T follicular helper cell (primary cell): ENCODE measurements at places on chromosomes 4 and X.
A peak's percentile ranks its signal among the peaks of the same experiment; 100 is the strongest.

GRCh38 chrX:12978205-12979025 is 3.5 kb downstream of the TMSB4X start:
- peak; percentile 61 for DNase-seq

GRCh38 chr4:4284827-4285618 is 4.9 kb downstream of the LYAR start:
- DNase-seq: no peak

GRCh38 chr4:75948822-75949444 is 8.1 kb upstream of the NAAA start:
- DNase-seq: no peak

- no peak for DNase-seq
Observed at GRCh38 chr4:150242820-150243458, 164.7 kb downstream of the DCLK2 start.

DNA sequence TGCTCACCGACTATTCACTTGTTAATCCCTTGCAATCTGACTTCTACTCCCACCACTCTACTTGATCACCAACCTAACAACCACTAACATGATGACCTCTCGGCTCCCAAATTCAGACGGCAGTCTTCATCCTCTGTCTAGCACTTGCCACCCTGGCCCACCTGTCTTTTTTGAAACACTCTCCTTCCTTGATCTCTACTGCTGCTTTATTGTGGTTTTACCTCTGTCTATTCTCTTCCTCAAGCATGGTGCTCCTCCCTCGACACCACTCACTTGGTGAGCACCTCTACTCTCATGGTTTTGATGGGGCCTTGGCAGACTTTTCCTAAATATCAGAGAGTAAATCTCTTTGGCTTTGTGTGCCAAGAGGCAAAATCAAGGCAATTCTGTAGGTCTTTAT is 21.7 kb upstream of the CXCR3 start:
- no peak for DNase-seq

DNA sequence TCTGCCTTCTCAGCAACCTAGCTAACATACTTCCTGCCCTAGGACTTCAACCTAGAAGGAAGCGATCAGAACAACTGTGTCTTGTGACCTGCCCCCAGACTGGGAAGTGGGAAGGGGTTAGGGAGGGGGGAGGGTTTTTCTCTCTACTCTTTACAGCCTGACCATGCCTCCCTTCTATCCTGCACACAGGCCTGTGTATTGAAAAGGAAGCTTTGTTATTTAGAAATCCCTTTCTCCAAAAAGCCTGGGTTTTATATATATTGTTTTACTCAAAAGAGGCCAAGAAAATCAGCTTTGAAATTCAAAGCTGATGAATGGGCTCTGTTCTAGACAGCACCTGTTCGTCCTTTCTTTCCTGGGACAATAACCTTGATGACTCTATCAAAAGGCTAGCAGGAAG is 35.2 kb upstream of the SMS start:
- no peak for DNase-seq

DNA sequence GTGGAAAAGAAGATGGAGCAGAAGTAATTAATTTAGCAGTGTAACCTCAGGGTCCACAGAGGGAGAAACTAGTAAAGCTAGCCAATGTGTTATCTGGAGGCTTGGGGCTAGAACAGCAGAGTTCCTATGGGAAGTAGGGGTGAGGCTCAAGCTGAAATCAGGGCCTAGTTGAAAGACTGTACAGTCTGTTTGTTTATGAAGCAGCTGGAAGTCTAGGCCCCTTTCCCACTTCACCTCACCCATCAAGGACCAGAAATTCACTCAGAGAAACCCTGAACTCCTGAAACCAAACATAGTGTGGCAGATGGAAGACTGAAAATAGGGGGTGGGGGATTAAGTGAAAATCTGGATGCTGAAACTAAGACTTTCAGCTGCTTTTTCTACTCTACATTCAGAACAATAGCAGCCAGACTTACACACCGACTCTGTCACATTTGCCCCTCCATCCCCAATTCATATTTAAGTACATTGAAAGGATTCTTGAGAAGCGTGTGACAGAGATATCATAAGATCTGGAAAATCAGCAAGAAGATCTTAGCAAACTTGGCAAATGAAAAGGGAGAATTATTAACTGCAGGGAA is 32.6 kb upstream of the FAM241A start:
- no peak for DNase-seq

DNA sequence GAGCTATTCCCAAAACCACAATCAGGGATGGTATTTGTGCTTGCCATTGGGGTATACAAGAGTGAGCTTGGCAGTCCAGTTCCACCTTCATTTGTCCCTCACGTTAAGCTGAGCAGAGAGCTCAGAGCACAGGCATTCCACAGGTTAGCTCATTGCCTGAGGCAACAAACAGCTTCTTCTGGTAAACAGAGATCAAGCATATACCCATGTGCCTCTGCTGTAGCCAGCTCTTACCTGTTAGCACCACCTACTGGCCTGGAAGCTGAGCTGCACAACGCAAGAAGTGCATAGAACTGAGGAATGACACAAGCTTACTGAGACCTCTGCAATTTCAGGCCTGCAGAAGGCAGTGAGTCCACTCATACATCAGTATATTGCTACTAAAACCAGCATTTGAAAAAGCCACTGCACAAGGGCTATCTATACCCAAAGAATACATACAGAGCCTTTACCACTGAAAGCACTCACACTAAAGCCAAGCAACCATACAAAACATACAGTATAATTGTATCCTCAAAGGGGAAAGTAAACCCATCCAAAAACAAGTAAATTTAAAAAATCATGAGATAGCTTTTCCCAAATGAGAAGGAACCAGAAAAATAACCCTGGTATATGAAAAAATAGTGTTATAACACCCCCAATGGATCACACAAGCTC is 258.3 kb upstream of the GABRA2 start:
- DNase-seq: no peak

DNA sequence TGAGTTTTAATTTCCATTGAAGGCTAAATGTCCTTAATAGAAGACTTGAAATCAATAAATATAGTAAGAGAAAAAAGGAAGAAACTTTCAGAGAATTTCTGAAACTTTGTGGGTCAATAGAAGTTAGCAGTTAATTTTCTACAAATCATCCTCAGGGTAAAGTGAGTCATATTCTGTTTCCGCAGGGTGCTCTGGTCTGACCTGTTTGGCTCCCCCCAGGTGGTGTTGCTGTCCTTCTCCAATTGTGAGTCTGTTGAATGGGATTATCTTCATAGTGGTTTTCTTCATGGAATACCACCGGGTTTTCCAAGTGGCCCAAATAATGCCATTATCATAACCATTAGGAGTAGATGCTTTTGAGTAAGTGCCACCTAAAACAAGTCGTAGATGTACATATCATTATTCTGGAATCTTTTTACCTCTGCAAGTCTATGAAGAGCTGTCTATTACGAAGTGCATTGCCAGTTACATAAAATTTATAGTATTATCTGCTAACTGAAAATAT is 7.7 kb downstream of the FGG start:
- DNase-seq: no peak
